Stimulated activated CD8-positive, alpha-beta memory T cell treated with anti-CD3 and anti-CD28 coated beads, Interleukin-7, amount 100 ng/mL, for 24 hours (primary cell): ENCODE measurements at places on chromosomes 5 and 9.

- DNase-seq, result peak; percentile 50
Observed at GRCh38 chr9:35945341-35946018, 12.5 kb downstream of the OR2S2 start.

- DNase-seq, result no peak
Observed at GRCh38 chr9:133455936-133456335, 3.8 kb upstream of the CACFD1 start.

DNA sequence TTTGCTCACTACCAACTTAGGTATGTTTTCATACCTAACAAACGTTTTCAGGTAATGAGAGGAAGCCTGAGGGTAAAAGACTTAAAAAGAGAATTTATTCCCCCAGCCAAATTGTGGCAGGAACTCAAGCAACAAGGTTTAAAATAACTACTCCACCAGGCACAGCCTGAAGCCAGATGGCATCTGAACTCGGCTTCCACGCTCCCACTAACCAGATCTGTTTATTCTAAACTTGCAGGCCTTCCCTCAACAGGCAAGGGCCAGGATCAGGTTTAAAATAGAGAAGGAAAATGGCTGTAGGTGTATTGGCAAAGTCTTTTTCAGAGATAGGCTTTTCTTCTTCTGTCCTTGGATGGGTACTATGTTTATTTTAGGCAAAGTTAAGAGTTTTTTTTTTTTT lies 89.4 kb downstream of the OTULIN start:
- no peak for DNase-seq

DNA sequence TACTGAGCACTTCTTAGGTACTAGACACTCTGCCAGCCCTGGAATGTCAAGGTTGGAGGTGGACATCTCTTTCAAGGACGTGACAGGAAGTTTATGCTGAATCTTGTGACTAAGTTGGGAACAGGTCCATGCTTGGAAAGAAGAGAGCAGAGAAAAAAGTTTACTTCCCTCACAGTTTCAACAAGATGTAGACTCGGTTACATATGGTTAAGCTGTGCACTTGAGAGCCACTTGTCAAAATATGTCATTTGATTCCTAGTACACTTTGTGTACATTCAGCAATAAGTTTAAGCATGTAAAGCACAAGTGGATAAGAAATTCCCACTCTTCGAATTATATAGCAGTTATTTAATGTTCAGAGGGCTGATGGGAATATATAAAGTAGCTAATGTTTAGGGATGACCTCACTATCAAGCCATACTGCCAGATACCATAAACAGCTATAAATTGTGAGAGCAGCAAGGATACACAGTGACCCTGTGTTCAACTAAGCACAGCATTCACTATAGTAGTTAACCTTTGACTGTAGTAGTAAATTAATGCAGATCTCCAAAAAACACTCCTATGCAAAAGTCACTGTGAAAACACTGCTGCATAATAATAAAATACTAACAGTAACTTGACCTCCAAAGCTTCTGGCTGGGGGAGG lies 1944.6 kb upstream of the WWC1 start:
- no peak for DNase-seq

DNA sequence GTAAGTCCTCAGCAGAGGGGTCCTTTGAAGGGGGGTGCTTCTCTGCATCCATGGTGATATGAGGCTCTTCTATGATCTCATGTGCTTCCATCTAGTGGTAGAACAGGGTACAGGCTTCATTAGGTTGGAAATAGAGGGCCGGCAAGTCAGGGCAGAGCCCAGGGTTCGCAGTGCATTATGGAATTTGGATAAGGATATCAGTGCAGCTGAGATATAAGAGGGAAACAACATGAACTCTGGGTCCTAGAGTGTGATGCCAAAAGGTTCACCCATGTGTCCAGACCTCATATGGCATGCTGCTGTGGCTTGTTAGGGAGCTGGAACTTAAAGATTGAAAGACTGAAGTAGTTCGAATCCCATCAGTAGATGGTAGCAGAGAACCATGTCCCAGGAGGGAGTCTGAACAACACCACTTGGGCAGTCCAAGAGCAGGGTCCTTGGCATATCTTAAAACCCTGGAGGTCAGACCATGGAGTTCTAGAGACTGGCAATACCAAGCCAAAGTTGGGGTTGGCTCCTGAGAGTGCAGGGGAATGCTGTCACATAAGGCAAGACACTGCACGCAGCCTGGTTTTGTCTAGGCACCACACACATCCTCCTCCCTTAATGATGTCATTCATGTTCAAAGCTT lies 2.3 kb downstream of the FAM221B start:
- no peak for DNase-seq

DNA sequence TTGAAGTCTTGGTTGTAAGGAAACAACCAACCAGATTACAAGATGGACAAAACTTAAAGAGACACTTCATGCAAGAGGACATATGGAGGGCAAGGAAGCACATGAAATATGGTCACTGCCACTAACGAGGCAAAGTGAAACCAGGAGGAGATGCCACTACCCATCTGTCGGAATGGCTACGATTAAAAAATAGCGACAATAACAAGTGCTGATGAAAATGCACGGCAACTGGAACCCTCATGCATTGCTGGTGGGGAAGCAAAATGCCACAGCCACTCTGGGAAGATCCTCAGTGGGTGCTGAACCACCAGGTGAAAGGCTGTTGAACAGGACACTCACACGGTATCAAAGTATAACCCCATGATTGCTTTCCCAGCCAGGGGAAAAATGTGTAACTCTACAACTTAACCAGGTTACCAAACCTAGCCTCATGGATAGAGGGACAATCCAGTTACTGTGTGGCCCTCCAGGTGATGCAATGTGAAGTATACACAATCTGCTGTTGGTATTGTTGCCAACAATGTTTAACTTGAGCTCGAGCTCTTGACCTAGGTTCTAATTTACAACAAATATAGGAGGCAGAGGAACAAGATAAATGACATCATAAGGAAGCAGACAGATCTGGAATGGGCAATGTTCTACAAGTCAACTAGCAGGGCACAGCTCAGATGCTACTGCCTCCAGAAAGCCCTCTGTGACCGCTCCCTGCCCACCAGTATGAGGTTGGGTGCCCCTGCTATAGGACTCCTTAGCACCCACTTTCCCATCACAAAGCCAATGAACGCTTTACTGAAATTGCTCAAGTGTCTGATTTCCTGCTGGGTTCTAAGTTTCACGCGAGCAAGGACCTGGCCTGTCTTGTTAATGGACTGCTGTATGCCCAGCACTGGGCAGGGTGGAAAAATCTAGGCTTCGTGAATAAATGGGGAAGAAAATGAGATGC lies 25.8 kb downstream of the SH3PXD2B start:
- no peak for DNase-seq

GRCh38 chr5:149792540-149793255 lies 62.6 kb downstream of the PPARGC1B start:
- DNase-seq, result no peak

GRCh38 chr5:154486427-154486866 lies 8.4 kb upstream of the HAND1 start:
- DNase-seq, result no peak

- no peak for DNase-seq
Observed at GRCh38 chr5:171681677-171682076, 103.9 kb upstream of the SMIM23 start.

DNA sequence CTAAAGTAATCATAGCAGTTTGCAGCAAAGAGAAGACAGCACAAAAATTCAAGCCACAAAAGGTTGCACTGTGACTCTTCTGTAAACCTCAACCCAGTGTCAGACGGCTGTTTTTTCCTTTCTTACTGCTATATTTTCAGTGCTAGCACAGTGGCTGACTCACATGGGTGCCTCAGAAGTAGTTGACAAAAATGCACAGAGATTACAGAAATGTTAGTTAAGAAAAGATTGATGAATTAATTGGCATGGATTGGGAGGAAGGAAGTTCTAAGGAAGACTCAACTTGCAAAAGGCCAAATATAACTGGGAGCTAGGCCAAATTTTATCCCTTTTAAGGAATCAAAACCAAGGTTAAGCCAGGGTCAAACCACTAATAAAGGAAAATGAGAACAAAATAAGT lies 43.7 kb upstream of the ITGA1 start:
- no peak for DNase-seq

DNA sequence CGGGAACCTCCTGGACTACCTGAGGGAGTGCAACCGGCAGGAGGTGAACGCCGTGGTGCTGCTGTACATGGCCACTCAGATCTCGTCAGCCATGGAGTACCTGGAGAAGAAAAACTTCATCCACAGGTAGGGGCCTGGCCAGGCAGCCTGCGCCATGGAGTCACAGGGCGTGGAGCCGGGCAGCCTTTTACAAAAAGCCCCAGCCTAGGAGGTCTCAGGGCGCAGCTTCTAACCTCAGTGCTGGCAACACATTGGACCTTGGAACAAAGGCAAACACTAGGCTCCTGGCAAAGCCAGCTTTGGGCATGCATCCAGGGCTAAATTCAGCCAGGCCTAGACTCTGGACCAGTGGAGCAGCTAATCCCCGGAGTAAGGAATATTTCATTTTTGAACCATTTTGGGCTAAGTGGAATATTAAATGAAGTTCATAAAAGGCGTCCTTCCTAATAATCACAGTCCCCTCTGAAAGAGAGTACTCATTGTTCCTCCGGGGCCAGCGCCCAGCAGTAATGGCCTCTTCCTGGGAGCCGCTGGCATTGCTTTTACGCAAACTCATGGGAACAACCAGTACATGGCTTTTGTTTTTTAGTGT lies 23.6 kb downstream of the QRFP start:
- no peak for DNase-seq

GRCh38 chr9:79220666-79221065 lies 351.1 kb upstream of the TLE4 start:
- no peak for DNase-seq

- DNase-seq, result no peak
Observed at GRCh38 chr5:97044052-97044451, 98.4 kb downstream of the LIX1 start.

GRCh38 chr9:4009006-4009511 lies 290.8 kb downstream of the GLIS3 start:
- no peak for DNase-seq

GRCh38 chr5:59571067-59571466 lies 322.5 kb downstream of the PDE4D start:
- DNase-seq, result no peak

DNA sequence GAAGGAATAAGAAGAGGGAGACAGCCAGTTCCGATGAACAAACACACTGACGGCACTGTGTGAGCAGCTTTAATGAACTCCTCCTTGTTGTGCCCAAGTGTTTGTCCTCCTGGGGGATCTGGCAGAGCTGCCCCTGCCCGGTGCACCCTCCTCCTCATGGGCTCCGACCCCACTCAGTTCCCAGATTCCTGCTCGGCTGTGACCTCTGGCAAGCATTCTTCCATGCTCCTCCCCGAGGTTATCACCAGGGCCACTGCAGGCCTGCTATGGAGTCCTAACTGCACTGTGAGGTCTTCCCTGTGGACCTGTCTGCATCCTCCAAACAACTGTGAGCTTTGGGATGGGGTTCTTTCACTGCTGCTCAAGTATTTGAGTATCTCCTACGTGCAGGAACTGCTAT lies 142.2 kb downstream of the DCP2 start:
- DNase-seq, result no peak

DNA sequence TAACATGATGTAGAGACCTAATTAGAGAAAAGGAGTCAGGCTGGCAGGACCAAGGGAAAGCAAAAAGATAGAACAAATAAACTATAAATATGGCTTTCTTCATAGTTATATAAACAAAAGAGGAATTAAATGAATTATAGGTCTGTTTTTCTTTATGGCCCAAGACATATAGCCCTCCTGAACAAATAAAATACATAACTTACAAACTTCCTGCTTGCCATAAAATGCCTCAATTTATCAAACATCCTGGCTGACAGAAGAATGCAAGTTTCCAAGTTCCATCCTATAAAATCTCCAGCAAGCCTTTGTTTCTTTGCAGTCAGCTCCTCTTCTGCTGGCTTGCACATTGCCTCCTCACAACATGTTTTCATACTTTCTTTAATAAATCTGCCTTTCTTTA lies 31.3 kb upstream of the IRGM start:
- no peak for DNase-seq

- peak; percentile 25 for DNase-seq
Observed at GRCh38 chr9:133238272-133238850, 29.3 kb upstream of the OBP2B start.

GRCh38 chr5:72013766-72014624 lies 93.3 kb upstream of the MAP1B start:
- no peak for DNase-seq

- DNase-seq, result no peak
Observed at GRCh38 chr9:93052791-93053540, 5.5 kb upstream of the SUSD3 start.

DNA sequence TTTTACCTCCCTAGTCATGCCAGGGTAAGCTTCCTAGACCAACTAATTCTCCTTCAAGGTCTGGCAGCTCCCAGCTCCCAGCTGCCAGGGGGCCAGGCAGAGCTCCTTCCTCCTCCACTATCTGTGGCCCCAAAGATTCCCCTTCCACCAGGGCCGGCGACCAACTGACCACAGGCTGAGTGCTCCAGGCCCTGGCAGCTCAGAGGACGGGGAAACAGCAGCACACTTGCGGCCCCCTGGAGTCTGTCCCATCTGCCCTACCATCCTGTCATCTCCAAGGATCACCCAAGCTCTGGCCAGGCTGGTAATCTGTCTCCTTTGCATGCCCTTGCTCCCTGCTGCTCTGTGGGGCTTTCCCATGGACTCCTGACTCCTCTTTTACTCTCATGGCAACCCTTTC lies 31.2 kb upstream of the BASP1 start:
- DNase-seq, result no peak

GRCh38 chr9:124742940-124743339 lies 28.2 kb downstream of the NR6A1 start:
- DNase-seq, result no peak

- DNase-seq, result no peak
Observed at GRCh38 chr9:36738318-36738976, 165.8 kb downstream of the MELK start.
